ENCODE measurements at places on chromosomes 4 and X.
A peak's percentile ranks its signal among the peaks of the same experiment; 100 is the strongest.

GRCh38 chrX:39288592-39288991 is 487.3 kb downstream of the MID1IP1 start:
- DNase-seq = no peak
- no peaks in the 10 kb centered on the region for H3K36me3 ChIP-seq
- H3K27me3 ChIP-seq = no peaks in the 10 kb centered on the region
- no peak overlapping the region for H3K27ac ChIP-seq
- H3K4me3 ChIP-seq = no peak overlapping the region

DNA sequence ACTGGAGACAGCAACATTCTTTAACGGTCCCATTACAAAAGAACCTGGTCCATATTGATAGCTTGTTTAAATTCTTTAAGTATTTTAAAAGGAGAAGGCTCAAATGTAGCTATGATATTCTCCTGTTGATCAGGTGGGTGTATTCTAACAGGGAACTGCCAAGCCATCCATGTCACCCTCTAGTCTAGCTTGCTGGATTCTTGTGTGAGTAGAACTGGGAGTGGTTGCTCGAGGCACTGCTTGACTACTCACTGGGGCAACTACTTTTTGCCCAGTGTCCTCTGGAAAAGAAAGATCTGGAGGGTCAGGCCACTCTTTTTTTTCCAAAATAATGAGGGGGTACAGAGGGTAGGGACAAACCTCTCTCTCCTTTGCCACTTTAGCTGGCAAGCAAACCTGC is 155.1 kb downstream of the ZNF518B start:
- peaks cover under 1% of the 10 kb centered on the region for H3K4me1 ChIP-seq
- H3K27me3 ChIP-seq = no peaks in the 10 kb centered on the region
- H3K36me3 ChIP-seq = no peaks in the 10 kb centered on the region

GRCh38 chr4:14562901-14563300 is 439.4 kb upstream of the CPEB2 start:
- H3K4me3 ChIP-seq = no peak overlapping the region
- DNase-seq = no peak
- H3K27ac ChIP-seq = no peak overlapping the region
- no peaks in the 10 kb centered on the region for H3K4me1 ChIP-seq

- DNase-seq = no peak
- H3K4me1 ChIP-seq = no peaks in the 10 kb centered on the region
- H3K27ac ChIP-seq = peak overlapping the region; percentile 68
- H3K27me3 ChIP-seq = no peaks in the 10 kb centered on the region
Measured at GRCh38 chr4:16858275-16858752, 40.1 kb downstream of the LDB2 start.

- no peaks in the 10 kb centered on the region for H3K27me3 ChIP-seq
- DNase-seq = no peak
- H3K4me1 ChIP-seq = no peaks in the 10 kb centered on the region
- no peaks in the 10 kb centered on the region for H3K36me3 ChIP-seq
- H3K4me3 ChIP-seq = no peak overlapping the region
Measured at GRCh38 chrX:9052081-9052480, 18.2 kb upstream of the FAM9B start.

- H3K4me1 ChIP-seq = no peaks in the 10 kb centered on the region
- no peak for DNase-seq
- H3K27me3 ChIP-seq = no peaks in the 10 kb centered on the region
- no peak overlapping the region for H3K27ac ChIP-seq
- H3K4me3 ChIP-seq = no peak overlapping the region
Measured at GRCh38 chr4:4625488-4625887, 83.6 kb upstream of the STX18 start.

GRCh38 chrX:154431341-154431740 is 2.9 kb downstream of the ATP6AP1 start:
- H3K27me3 ChIP-seq = no peaks in the 10 kb centered on the region
- peak overlapping the region; percentile 29 for H3K27ac ChIP-seq
- peaks cover 19% of the 10 kb centered on the region for H3K4me1 ChIP-seq

- no peaks in the 10 kb centered on the region for H3K36me3 ChIP-seq
- no peak overlapping the region for H3K27ac ChIP-seq
- no peaks in the 10 kb centered on the region for H3K4me1 ChIP-seq
- H3K27me3 ChIP-seq = no peaks in the 10 kb centered on the region
- no peak for DNase-seq
Measured at GRCh38 chr4:175874306-175874705, 62.2 kb upstream of the GPM6A start.

- H3K4me3 ChIP-seq = peak within 1 kb of the TSS; percentile 42
- no peak within 1 kb of the TSS for H3K27ac ChIP-seq
- peaks cover 15% of the 10 kb centered on the region for H3K4me1 ChIP-seq
Measured at GRCh38 chr4:55635741-55636655, at the start of gene NMU. Gene NMU, minus strand, starts transcription at chr4:55636298. Its CDS starts 106 bp downstream, at chr4:55636192.

- H3K27me3 ChIP-seq = no peaks in the 10 kb centered on the region
- H3K4me3 ChIP-seq = no peak overlapping the region
- H3K27ac ChIP-seq = no peak overlapping the region
- DNase-seq = no peak
- peaks cover 4% of the 10 kb centered on the region for H3K36me3 ChIP-seq
Measured at GRCh38 chr4:1206299-1207156, 34.1 kb upstream of the SPON2 start.

DNA sequence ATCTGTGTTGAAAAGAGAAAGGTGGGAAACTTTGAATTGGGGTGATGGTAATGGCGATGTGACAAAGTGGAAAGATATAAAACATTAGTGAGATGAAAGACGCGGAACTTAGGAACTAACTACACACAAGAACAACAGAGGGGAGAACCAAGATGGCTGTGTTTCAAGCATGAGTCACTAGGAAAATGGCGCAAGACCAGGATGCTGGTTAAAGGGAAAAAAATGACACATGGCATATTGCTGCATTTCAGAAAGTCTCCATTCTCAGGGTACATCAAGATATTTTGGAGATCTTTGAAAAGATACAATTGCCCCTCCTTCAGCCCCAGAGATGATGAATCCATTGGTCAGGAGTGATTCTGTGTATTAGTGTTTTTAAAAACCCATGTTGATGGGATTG is 164.4 kb downstream of the FBXO8 start:
- H3K36me3 ChIP-seq = no peaks in the 10 kb centered on the region
- H3K4me3 ChIP-seq = no peak overlapping the region
- peaks cover 26% of the 10 kb centered on the region for H3K4me1 ChIP-seq
- H3K27me3 ChIP-seq = no peaks in the 10 kb centered on the region
- no peak for DNase-seq
- no peak overlapping the region for H3K27ac ChIP-seq

GRCh38 chr4:156961196-156962057 is 10.2 kb downstream of the PDGFC start:
- H3K4me3 ChIP-seq = no peak overlapping the region
- no peak overlapping the region for H3K27ac ChIP-seq
- peaks cover 37% of the 10 kb centered on the region for H3K4me1 ChIP-seq
- H3K27me3 ChIP-seq = no peaks in the 10 kb centered on the region
- no peaks in the 10 kb centered on the region for H3K36me3 ChIP-seq
- no peak for DNase-seq

GRCh38 chr4:56871371-56871866 is 36.3 kb upstream of the REST start:
- DNase-seq = no peak
- H3K27ac ChIP-seq = no peak overlapping the region
- no peaks in the 10 kb centered on the region for H3K27me3 ChIP-seq
- H3K36me3 ChIP-seq = no peaks in the 10 kb centered on the region

DNA sequence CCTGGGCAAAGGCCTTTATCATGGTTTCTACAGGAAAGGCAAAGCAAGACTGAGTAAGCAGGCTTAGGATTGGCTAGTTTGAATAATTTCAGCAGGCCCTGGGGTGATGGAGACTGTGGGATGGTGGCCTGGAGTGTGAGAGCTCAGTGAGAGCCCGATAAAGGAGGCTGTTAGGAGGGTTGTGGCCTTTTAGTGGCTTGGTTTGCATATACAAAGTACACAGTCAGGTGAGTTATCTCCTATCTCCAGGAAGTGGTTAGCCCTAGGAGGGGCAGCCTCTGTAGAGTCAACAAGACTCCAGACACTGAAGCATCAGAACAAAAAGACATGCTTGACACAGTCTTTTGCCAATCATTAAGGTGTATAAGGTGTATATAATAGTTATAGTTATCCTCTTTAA is 157.2 kb downstream of the CFAP299 start:
- H3K27me3 ChIP-seq = no peaks in the 10 kb centered on the region
- H3K36me3 ChIP-seq = no peaks in the 10 kb centered on the region
- H3K4me1 ChIP-seq = no peaks in the 10 kb centered on the region
- H3K27ac ChIP-seq = no peak overlapping the region
- no peak for DNase-seq

GRCh38 chr4:155975511-155975910 is 21.8 kb upstream of the CTSO start:
- no peak overlapping the region for H3K4me3 ChIP-seq
- DNase-seq = no peak
- no peak overlapping the region for H3K27ac ChIP-seq

- no peaks in the 10 kb centered on the region for H3K4me1 ChIP-seq
- H3K4me3 ChIP-seq = no peak overlapping the region
- DNase-seq = no peak
- no peaks in the 10 kb centered on the region for H3K36me3 ChIP-seq
Measured at GRCh38 chr4:11518754-11519153, 90.1 kb upstream of the HS3ST1 start.

DNA sequence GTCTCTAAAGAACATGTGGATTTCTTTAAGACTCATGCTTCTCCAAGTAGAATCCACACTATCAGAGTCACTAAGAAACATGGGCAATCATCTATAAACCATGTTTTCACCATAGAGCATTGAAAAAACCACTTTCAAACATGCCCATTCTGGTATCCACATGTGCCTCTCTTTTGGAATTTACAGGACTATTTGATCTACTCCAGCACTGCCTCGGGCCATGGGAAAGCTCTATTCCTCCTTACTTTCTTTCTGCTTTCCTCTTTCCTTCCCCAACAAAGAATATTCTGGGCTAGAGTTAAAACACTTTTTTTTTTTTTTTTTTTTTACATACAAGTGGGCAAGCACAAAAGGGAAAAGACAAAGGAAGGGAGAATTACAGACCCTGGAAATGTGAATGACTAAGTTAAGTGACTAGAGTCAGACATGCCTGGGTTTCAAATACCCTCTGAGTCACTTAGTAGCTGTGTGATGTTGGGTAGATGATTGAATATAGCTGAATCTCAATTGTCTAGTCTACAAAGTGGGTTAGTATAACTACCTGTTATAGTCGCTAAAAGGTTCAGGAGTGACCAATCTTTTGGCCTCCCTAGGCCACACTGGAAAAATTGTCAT is 847.7 kb upstream of the INTU start:
- H3K27ac ChIP-seq = no peak overlapping the region
- H3K4me1 ChIP-seq = no peaks in the 10 kb centered on the region

Measured in right atrium auricular region (tissue), 2 donors.